Esophagus muscularis mucosa (tissue), 4 donors: ENCODE measurements at places on chromosomes 2 and 18. TPM values are rescaled to one million over a fixed set of nuclear protein-coding genes. Genes with fewer than 3 reads are reported as not detected.

GRCh38 chr2:85213901-85214512 is 80.8 kb downstream of the TCF7L1 start:
- no peak for DNase-seq

GRCh38 chr2:11389052-11389420 is 44.6 kb upstream of the ROCK2 start:
- DNase-seq = no peak

GRCh38 chr2:148300544-148300943 is 279.7 kb downstream of the MBD5 start:
- DNase-seq = no peak

DNA sequence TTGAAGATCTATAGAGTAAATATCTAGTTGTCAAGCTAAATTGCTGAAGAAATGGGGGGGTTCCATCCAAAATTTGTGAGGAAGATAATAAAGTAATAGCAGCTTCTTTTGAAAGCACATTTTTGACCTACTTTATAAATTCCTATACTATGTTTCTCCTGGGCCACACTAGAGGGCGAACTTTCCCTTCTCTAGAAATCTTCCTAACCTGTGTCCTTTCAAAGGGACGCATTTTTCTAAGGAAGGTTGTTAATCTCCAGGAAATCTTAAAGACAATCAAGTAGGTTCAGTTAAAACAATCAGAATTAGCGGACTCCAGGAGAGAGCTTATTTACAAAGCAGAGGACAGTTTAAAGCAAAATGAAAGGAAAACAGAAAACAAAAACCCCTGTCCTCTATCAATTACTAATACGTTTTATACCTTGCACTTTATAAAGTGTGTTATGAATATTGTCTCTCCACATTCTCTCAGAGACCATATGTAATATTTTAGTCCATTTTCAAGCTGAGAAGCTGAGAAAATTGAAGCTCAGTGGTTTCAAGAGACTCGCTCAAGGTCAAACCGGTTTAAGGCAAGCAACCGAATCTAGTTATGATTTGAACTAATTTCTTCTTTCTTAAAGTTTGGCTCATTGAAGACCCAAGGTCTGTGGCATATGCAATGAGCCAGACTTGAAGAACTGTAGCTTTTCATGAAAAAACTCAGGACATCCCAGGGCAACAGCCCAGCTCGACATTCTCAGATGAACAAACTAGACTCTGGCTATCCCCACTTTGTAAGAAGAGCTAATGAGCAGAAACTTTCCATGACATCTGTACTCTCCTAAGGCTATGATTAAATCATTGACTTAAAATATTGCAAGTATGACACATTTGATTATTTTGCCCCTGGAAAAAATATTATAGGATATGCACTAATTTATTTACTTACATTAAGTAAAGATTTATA is 273.6 kb downstream of the PAX3 start:
- no peak for DNase-seq

- DNase-seq = no peak
These were observed 125.8 kb downstream of the VWC2L start for GRCh38 chr2:214536625-214537024.

GRCh38 chr2:149080971-149081370 is 42.5 kb downstream of the LYPD6B start:
- DNase-seq = peak; percentile 86

DNA sequence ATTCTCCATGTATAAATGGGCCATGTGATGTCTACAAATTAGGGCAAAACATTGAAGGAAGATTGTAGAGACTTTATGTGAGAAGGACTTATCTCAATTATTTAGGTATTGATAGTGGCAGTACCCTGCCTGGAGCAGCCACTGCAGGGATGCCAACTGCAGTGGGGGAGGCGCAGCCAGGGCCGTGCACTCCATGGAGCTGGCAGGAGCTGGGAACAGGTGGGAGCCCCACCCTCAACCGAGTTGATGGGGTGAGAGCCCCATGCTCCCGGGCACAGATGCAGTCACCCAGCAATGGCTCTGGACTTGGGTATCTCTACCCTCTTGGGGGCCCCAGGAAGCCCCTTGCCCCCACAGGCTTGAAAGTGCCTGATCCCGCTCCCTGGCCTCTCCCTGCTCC is 564.3 kb downstream of the SLC4A3 start:
- DNase-seq = no peak

- DNase-seq = no peak
These were observed 1521.5 kb upstream of the ZEB2 start for GRCh38 chr2:146041274-146041910.

DNA sequence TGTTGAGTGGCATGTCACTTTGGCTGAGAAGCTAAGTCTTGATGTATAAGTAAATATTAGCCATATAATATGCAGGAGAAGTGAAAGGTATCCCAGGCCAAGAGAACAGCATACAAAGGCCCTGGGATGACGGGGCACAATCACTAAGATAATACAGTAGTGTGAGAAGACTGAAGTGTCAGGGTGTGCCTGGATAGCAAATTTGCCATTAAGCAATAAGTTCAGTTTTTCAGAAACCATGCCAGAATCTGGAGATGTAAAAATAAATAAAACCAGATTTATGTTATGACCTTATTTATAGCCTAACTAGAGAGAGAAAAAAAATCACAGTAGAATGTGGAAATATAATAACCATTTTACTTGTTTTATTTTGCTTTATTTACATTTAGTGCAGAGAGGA is 1858.7 kb upstream of the CELF4 start:
- no peak for DNase-seq

GRCh38 chr18:63831080-63831788 is 56.0 kb downstream of the SERPINB7 start:
- DNase-seq = no peak

EML6 gene
- 0.78 TPM for total RNA-seq

DNA sequence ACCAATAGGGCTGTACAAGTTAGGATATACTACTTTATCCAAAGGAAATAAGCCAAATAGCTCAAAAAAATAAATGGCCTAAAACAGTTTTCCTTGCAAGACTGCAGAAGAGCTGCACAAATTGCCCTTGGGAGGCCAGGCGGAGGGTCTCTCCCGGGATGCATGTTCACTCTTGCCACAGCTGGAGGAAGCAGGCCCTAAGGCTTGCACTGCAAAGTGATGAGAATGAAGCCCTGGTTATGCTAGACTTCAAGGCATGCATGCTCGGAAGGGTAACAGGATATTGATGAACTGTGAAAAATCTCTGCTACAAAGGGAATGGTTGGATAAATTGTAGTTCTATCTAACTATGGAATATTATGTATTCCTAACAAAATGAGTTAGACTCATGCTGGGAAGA is 27.5 kb upstream of the LDLRAD4 start:
- no peak for DNase-seq

DNA sequence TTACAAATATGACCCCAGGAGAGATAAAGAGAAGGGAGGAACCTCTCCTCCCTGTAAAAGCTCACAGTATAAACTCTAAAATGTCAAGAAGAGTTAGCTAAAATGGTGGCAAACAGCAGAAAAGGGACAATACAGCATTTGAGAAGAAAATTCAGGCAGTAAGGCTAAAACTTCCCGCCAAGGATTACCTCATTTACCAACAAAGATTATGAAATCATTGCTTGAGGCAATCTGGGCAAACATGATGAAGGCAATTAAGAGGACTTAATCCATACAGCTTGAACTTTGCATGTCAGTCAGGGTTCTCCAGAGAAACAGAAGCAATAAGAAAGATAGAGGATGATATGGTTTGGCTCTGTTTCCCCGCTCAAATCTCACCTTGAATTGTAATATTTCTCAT is 81.4 kb downstream of the CMPK2 start:
- no peak for DNase-seq

DNA sequence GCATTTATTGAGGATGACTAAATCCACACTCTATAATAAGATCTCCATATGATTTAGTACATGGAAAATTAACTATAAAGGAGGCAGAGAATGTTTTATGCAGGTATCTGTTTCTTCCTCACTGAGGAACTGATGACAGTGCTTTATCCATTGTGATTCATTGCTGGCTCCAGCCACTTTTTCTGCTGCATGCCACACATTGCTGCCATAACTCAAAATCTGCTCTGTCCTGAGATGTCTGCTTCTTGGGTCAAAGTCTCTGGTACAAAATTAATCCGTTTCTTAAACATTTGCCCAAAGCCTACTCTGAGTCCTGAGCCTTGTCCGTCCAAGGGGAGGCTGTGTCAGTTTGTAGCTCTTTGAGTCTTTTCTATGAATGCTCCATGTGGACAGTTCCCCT is 15.5 kb upstream of the ARHGAP28 start:
- DNase-seq = no peak

- DNase-seq = no peak
These were observed 89.0 kb downstream of the TMEM18 start for GRCh38 chr2:588074-588645.

TMEM17 gene
- 3.8 TPM for total RNA-seq

GRCh38 chr2:214839464-214839863 is 30.0 kb upstream of the BARD1 start:
- no peak for DNase-seq

GRCh38 chr2:138147796-138148195 is 183.5 kb downstream of the HNMT start:
- DNase-seq = no peak

DNA sequence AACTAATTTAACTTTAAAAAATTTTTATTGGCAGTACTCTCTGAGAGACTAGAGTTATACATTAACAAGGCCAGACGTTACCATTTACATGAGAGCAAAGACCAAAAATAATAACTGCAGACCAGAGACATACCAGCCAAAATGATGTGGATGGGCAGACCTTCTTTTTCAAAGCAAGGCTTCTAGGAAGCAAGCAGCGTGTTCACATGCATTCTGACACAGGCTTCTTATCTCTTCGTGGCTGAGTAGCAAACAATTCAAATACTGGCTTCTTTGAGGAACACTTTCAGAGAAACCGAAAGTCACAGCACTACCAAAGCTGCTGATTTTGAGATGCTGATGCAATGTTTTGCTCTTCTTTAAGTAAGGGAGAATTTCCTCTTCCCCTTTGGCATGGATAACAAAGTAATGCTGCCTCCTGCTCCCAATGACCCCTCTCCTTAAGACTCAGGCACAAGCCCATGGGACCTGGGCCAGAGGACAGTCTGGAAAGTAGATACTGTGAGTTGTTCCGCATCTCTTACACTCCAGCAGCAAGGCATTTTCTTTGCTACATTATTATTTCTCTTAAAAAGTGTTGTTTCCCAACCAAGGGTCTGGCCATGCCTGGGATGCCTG is 181.9 kb downstream of the MREG start:
- DNase-seq = peak; percentile 91

DNA sequence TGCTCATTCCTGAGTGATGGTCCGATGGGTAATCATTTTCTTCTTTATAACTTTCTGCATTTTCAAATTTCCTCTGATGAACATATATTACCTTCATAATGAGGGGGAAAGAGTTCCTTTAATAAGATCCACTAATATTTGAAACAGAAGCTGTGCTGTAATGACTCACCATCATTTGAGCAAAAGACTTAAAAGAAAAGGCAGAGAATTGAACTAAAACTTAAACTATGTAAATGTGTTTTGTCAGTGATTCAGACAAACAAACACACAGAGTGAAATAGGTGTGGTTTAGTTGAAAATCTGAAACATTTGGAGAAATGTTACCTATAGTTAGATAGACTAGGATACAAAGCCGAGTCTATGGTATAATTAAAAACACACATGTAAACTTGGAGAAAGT is 209.6 kb downstream of the STK39 start:
- no peak for DNase-seq

FBLN7 gene
- 2.1 TPM for total RNA-seq

DNA sequence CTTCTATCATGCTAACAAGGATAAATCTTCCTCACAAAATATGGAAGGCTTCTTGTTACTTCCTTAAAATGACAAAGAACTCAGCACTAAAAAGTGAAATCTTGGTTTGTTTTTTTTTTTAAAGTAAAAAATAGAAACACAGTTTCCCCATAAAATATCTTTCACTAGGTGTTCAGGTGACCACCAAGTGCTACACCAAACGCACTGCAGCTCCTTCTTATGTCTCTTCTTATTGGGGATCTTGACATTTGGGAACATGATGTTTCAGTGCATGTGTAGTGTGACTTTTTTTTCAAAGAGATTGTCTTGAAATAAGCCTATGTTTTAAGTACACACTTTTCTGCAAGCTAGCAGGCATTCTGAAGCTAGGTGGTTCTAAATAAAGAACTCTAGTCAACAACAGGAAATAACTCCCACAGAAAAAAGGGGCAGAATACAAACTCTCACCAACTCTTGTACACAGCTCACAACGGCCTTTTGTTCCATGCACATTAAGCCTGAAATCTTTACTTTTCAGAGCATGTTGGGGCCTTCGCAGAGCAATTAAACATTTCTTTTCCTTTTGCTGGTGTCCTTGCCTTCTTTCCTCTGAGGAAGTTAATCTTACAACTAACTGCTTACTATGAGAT is 13.2 kb upstream of the SERTAD2 start:
- no peak for DNase-seq

FAM237A gene
- not detected for total RNA-seq

GRCh38 chr18:31203096-31203793 is 40.6 kb upstream of the DSC1 start:
- DNase-seq = no peak

DNA sequence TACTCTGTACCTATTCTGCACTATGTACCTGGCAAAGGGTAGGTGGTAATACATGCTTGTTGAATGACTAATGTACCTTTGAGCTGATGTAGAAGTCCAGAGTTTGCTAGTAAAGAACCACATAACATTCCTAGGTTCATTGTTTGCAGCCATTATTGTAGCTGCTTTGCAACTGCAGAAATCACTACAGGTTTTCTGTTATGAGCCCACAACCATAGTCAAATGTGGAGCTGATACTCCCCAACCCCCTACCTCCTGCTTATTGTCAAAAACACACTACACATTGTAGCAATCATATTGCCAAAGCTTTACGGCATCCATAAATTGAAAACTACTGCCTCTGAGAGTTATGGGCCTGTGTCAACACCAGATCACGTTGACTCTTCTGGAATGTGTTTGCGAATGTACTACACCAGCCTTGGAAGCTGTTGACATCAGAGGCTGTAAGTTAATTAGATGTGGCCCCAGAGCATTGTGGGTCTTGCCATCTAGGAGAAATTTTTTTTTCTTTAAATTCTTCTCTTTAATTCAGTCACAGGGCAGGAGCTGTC is 187.0 kb downstream of the AGPS start:
- no peak for DNase-seq

TMEM247 gene
- not detected for total RNA-seq

- DNase-seq = peak; percentile 75
These were observed 94.3 kb upstream of the CELF4 start for GRCh38 chr18:37659906-37660305.

DNA sequence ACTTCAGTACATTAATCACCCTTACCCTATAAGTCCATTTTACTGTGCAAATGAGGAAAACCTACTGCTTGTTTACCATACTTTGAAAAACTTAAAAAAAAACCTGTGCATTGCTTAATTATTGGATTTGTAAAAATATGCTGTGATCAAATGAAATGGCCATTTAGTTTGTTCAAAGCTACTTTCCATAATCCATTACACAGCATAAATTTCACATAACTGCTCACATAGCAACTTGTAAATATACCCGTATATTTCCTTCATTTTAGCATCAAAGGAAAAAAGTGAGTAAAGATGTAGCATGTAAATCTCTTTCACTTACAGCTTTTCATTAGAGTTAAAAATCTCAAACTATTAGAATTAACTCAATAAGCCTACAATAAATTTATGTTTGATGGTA is 415.1 kb downstream of the NR4A2 start:
- no peak for DNase-seq
